AG09309 (cell line): ENCODE measurements at places on chromosomes 2 and 18.

GRCh38 chr18:67300498-67300897, 216.0 kb downstream of the DSEL start:
- no peak for DNase-seq

- DNase-seq, result no peak
Measured at GRCh38 chr2:213185147-213185822, 33.9 kb upstream of the IKZF2 start.

GRCh38 chr2:158618891-158619490, 162.2 kb downstream of the PKP4 start:
- DNase-seq, result no peak

GRCh38 chr2:222303045-222303827, 4.4 kb upstream of the PAX3 start:
- no peak for DNase-seq

DNA sequence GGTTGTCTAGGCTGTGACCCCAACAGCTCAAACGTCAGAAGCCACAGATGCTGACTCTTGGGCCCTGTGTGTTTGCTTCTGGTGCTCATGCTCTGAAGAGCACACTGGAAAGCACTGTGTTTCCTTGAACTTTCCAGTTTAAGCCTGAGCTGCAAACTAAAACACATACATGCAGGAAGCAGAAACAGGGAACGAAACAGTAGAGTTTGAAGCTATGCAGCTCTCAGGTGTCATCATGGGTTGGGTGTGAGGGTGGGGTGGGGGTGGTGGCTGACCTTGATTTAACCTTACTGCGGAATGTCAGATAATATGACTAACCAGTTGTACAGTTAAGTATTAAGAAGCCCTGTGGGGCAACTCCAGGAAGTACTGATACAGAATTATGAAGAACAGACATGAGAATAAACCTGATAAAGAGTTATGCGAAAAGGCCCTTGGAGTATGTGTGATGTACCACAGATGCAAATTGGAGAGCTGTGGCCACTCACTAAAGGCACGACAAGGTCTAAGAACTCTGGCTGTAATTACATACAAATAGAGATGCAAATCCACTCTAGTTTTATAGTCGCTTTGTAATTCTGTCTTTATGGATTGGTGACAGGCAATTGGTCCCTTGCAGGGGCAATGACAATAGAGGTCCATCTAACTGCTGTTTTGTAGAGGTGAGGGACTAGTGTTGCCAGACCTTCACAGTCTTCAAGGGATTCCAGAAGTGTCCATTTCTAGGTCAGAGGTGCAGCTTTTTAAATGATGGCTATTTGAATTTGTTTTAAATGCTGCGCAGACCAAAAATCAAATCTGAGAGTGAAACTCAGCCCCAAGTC, 273.1 kb downstream of the NAPG start:
- no peak for DNase-seq

GRCh38 chr18:11666176-11666575, 22.9 kb upstream of the GNAL start:
- DNase-seq, result no peak

DNA sequence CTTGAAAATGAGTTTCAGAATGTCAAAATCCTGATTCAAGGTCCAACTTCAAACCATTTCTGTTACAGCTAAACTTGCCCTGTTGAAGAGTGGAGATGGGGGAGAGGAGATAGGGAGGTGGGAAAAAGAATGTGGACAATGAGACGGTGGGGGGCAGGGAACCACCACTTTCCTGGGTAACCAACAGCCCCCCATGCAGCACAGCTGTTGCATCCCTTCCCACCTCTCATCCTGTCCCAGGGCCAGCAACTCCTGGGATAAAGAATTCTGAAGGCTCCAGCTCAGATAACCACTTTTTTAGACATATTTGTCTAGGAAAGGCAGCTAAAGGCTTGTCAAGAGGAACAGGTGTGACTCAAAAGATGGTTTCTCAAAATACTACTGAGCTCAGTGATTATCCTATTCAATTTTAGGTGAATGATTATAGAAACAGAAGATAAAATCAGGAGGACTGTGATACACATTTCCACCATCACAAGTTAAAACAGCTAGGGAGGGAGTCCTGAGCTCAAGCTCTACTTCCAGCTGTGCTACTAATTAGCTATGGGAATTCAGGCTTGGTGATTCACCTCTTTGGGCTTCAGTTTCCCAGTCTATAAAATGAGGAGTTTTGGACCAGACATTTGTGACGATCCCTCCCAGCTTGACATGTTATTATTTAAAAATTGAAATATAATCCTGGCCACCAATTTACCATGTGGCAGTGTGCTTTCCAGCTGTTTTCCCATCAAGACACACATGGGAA, 36.3 kb downstream of the HDHD2 start:
- DNase-seq, result peak; percentile 35

DNA sequence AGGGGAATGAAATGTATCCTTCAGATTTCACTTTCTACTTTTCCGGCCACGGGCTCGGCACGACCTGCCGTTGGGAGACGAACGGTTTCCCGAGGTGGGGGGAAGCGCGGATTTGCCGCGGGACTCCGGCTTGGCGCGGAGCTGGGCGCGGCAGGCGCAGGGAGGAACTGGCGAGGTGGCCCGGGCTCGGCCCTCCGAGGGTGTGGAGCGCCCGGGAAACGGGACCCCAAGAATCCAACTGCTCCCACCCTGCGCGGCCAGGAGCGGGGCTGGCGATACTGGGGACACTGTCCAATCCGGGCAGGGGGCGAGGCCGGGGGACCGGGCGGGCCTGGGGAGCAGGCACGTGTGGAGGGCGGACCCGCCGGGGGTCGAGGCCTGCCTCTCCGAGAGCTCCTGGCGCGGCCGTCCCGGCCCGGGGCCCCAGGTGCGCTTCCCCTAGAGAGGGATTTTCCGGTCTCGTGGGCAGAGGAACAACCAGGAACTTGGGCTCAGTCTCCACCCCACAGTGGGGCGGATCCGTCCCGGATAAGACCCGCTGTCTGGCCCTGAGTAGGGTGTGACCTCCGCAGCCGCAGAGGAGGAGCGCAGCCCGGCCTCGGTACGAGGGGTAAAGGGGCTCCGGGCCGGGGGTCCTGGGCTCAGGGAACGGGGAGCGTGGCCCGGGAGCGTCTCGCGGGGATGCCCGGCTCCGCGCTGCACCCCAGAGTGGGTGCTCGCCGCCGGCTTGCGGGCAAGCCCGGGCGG, at the start of gene ANXA4:
Gene ANXA4 (plus strand): TSS at position 560 of the 747 bp plus-strand sequence. CDS start 39,432 bp downstream, outside the sequence.
- no peak for DNase-seq

DNA sequence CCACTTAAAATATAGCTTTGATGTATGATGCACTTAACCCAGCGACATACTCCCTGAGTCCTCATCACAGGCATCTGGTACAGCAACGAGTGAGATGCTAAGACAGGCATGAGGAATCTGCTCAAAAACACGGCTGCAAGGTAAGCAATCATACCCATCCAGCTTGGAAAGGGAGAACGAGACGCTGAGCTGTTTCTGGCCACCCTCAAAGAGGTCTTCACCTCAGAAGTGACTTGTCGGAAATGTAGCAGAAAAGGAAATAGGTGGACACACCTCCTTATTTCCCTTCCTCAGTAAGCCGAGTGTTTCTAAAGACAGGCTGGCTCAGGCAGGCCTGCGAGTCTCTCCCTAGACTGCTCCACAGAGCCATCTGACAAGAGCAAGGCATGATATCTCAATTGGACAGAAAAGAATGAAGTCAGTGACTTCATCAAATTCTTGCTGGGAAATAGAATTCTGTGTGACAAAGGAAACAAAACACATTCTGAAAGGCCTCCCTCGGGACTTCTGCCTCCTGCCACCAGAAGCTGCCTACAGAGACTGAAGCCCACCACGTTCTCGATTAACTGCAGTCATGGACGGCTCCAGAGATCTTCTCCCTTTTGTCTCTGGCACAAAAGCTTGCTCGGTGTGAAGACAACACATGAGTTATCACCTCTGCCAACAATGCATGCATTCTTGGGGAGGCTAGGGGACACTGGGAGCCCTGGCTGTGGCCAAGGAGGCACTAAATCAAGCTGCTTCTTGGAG, 84.3 kb downstream of the UXS1 start:
- DNase-seq, result no peak

DNA sequence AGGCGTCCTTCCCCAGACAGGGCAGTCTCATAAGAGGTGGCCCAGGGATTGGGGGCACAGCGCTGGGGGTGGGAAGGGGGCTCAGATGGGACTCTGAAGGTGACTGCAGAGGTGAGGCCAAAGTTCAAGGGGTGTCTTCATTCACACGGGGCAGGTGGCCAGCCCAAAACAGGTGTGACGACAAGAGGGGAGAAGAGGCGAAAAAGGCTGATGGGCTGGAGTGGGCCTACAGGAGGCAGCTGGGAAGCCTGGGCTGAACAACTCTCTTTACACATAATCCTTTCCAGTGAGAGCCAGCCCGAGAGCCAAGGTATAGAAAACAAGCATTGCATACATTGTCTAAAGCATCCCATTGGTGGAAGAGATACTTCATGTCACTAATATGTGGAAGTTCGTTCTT, 130.9 kb upstream of the ASB18 start:
- DNase-seq, result no peak

DNA sequence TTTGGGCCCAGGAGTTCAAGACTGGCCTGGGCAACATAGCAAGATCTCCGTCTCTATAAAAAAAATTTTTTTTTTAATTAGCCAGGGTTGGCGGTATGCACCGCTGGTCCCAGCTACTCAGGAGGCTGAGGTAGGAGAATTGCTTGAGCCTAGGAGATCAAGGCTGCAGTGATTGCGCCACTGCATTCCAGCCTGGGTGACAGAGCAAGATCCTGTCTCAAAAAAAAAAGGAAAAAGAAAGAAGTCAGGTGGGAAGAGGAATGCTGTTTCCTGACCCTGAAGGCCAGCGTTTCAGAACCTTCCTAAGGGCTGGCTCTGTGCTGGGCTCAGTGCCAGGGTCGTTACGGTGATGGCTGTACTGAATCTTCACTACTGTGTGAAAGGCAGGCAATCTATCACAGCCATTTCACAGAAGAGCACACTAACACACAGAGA, 35.0 kb upstream of the AGAP1 start:
- no peak for DNase-seq

DNA sequence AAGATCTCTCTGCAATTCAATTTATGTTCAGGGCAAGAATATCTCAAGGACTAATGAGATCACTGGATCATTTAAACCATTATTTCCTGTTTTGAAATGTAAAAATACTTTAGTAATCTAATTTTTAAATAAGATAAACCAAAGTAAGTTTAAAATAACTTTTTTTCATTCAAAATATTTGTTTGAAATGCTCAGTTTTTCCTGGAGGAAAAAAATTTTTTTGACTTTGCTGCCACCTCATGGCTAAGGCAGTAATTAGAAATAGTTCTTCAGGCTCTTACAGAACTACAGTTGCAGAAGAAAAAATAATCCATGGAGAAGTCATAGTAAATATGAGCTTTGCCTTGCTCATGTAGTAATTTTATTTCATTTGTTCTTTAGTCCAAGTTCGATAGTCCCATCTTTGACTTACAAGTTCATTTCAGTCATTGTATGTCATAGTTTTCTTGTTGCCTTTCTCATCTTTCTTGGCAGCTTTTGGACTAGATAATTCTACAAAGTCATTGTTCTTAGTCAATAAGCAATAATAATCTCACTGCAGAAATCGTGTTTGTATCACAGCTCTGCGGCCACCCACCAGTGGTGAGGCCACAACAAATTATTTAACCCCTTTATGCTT, 127.4 kb downstream of the DPP4 start:
- DNase-seq, result no peak

GRCh38 chr2:106575955-106576354, 88.8 kb downstream of the CD8B2 start:
- DNase-seq, result peak; percentile 16
